ENCODE measurements at places on chromosomes 4 and X.

DNA sequence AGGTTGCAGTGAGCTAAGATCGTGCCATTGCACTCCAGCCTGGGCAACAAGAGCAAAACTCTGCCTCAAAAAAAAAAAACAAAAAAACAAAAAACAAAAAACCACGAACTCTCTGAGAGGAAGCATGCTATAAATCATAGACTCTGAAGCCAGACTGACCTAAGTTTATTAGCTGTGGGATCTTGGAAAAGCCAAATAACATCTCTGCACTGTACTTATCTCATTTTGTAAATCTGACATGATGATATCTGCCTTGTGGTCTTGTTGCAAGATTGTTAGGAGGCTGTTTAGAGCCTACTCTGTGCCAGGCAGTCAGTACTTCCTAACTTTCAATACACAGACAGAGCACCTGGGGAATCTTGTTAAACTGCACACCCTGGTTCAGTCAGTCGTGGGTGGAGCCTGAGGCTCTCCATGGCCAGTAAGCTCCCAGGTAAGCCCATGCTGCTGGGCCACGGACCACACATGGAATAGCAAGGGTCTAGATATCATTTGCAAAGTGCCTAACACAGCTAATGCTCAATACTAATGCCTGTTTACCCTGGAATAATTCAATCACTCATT is 107.6 kb upstream of the SMIM10 start:
- DNase-seq, result no peak

- no peak for DNase-seq
Observed at GRCh38 chrX:74251006-74251930, 52.7 kb upstream of the ZCCHC13 start.

DNA sequence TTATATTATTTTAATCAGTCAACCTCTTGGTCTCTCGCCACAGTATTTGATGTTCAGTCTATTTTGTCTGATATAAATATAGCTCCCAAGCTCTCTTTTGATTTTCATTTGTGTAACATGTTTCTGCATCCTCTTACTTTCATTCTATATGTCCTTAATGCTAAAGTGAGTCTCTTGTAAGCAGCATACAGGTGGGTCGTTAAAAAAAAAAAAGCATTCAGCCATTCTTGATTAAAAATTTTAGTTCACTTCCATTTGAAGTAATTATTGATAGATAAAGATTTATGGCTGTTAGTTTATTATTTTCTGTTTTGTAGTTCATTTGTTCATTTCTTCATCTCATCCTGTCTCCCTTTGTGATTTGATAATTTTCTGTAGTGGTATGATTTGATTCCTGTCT is 229.1 kb downstream of the GUCY2F start:
- DNase-seq, result no peak

DNA sequence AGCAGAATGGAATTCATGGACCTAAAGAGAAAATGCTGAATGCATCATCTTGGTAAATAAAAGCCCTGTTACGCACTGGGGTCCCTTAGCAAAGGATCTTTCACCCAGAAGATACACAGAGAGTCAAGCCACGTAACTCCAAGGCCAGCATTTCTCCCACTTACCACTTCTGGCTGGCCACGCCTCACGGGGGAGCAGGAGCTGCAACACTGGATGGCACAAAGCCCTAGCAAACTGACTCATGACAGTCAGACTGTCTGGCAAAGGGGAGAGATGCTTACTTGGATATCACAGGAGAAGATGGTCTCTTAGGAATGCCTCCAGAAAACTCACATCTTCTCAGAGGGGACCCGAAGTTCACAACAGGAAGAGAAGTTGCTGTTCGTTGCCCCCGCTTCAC is 51.4 kb upstream of the BCLAF3 start:
- DNase-seq, result peak; percentile 14

DNA sequence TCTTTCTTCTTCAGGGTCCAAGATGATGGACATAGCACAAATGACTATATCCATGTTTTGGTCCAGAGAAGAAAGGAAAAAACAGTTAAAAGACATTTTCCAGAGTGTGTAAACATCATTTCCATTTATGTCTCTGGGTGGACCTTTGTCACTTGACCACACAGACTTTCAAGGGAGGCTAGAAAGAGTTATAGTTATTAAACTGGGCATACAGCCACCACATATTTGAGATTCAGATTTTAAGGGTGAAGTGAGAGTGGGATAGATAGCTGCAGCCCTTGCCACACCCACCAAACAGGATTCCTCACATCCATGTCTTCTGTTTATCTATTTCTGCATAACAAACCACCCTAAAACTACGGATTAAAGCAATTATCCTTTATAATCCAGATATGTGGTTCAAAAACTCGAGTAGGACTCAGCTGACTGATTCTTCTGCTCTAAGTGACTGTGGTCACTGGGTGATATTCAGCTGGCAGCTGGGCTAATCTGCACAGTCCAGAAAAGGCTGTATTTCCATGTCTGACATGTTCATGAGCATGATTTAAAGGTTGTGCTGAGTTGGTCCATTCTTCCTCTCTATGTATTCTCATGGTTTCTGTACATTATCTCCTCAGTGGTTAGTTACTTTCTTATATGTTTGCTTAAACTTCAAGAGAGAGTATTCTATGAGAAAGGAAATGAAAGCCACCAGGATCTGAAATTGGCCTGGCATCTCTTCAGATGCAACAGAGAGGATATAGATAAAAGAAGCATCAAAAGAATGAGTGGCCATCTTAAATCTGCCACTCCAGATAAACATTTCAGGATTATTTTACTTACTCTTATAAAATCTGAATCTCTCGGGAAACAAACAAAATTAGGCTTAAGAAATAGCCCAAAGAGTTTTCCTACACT is 459.8 kb upstream of the CTSO start:
- no peak for DNase-seq

DNA sequence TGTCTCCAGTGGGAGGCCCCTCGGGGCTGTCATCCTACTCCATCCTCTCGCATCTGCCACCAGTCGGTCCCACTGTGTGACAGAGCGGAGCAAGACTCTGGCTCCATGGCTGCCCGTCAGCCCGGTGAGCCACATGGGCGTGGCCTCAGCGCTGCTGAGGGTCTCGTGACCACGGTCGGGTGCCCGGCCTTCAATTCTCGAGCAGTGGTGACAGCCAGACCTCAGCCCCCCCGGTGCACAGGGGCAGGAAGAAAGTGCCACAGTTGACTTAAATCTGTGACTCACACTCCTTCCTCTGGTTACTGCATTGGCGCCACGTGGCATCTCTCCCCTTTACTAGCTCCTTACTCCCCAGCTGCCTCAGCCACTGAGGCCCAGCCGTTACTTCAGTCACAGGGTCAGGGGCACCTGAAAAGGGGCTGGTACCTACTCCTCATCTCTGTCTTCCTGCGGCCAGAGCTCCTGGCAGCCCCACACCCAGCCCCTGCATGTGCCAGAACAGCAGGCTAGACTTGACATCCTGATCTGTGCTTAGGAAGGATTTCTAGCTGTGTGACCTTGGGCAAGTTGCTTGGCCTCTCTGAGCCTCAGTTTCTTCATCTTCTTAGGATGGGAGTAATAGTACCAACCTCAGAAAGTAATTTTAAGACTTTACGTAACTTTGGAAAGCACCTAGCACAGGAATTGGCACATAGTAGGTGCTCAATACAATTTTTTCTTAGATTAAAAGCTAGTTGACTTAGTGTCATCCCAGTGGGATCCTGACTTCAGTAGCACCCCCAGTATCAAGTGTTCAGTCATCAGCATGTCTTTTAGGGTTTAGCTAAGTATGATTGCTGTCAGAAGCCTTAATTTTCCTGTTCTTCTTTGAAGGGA is 66.1 kb downstream of the TNIP2 start:
- DNase-seq, result no peak

DNA sequence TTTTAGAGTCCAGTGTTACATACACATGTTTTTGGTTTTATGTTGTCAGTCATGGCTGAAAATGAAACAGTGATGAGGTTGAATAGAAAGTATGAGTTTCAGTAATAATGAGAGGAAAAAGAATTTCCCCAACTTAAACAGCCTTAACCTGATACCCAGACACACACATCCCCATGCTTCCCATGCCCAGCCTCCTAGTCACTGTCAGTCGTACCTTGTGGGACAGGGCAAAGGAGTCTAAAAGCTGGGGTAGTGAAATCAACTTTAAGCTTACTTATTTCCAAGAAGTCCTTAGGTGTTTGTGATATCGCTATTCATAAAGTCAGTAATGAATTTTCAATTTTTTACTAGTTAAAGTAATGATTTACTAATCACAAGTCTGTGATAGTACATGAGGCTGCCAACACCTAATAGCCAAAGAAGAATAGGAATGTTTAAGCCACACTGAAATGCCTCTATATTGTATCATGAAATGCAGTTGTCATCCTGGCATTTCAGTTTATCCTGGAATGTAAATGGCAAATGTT is 24.3 kb upstream of the GPR34 start:
- no peak for DNase-seq

DNA sequence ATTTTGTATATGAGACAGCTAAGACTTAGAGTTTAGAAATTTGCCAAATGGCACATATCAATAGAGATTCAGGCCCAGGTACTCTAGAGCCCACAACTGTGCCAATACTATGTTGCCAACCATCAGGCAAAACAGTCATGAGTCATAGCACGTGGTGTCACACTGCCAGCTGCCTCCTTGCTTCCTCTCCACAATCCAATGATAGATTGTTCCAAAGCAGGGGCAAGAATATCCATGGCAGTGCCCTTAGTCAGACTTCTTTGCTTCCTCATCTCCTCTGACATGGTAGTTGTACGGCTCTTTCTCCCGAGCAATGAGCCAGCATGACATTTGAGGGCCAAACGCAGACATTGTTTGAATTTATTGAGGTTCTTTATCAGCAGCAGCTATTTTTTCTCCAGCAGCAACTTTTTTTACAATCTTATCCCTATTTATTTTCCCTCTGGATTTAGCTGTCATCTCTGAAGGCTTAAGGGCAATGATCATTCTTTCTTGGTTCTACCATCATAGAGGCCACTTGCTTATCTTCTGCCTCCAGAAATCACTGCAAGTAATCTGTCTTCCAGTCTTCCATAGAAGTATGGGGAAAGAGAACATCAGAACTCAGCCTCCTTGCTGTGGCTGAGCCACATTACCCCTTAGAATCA is 169.7 kb downstream of the COL4A6 start:
- no peak for DNase-seq

DNA sequence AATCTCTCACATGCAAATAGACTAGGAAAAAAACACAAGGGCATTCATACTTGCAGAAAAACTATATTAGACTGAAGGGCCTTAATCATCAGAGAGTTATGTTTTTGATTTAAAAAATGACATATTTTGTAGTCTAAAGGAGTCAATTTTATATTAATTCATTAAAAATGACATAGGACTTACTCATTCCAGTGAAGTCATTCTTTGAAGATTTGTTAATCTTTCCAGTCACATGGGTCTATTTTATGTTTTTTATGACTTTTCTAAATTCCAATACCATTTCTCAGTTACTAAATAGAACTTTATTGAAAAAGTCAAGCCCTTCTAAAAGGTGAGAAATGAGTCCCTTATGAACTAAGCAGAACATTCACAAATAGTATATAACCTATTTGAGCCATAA is 743.8 kb upstream of the INTU start:
- DNase-seq, result no peak

DNA sequence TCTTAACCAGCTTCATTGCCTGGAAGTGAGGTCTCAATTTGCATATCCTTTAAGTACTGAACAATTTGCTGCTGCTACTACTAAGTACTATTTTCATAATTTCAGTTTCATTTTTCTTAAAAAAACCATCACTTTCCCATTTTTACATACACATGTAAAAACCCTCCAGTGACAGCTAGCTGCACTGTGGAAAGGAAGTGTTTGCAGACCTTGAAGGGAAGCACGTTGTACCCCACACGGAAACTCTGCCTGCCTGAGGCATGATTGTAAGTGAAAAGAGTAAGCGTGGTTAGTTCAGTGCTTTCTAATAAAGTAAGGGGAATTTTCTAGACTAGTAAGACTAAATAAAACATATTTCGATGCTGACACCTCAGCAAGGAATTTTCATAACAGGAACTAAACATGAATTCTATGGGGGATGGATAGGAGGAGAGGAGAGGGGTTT is 103.6 kb downstream of the RAPGEF2 start:
- DNase-seq, result no peak

- no peak for DNase-seq
Observed at GRCh38 chrX:134780908-134781307, 122.6 kb upstream of the PLAC1 start.

- no peak for DNase-seq
Observed at GRCh38 chr4:162392946-162393345, 229.1 kb upstream of the FSTL5 start.

- no peak for DNase-seq
Observed at GRCh38 chr4:170229006-170229405, 139.2 kb upstream of the AADAT start.

DNA sequence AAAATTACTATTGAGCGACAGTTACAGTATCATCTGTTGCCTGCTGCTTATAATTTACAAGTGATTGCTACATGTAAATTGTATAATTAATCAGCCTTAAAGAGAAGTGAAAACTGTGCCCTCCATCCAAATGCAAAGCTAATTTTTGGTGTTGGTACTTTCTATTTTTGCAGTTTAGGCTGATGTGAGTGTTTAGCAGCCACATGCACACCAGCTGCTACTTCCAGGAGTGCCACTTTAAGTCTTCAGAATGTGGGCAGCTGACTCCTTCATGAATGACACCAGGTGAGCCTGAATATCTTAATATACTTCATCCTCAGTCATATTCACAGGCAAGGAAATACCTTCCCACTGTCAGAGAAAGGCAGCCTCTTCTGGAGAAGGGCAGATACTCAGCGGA is 149.8 kb upstream of the RASGEF1B start:
- DNase-seq, result no peak

Measured in GOT3 (cell line).